ENCODE measurements at places on chromosomes 1 and 21. TPM values are rescaled to one million over a fixed set of nuclear protein-coding genes. Genes with fewer than 3 reads are reported as not detected.

Gene ETV3L
- not detected for total RNA-seq

Gene TRIM46
- 8.5 TPM for total RNA-seq

GRCh38 chr1:240802271-240802670, 190.3 kb upstream of the GREM2 start:
- DNase-seq: no peak

DNA sequence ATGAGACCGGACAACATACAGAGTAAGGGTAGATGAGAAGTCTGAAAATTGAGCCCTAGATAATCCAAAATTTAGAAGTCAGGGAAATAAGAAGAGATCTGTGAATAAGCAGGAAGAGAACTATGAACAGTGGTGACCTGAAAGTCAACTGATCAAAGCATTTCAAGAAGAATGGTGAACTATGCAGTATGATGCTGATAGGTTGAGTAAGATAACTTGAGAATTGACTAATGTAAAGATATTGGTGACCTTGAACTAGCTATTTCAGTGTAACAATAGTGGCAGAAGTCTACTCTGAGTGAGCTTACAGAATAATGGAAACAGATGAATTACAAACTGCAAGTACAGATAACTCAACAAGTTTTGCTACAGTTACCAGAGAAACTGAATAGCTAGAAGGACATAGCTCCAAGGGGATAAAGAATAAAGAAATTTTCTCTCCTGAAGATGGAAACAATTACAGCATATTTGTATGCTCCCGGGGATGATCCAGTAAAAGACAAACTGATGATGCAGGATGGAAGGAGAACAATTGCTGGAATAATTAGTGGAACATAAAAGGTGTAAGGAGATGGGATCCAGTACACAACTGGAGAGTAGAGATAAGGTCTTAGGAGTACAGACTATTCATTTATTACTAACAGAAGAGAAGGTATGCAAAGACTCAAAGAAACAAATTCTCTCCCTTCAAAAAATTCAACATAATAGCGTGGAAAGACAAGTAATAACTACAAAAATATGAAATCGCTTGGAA, 10.9 kb downstream of the NRDC start:
- DNase-seq: no peak

GRCh38 chr1:198168227-198168626, 11.4 kb downstream of the NEK7 start:
- DNase-seq: no peak

DNA sequence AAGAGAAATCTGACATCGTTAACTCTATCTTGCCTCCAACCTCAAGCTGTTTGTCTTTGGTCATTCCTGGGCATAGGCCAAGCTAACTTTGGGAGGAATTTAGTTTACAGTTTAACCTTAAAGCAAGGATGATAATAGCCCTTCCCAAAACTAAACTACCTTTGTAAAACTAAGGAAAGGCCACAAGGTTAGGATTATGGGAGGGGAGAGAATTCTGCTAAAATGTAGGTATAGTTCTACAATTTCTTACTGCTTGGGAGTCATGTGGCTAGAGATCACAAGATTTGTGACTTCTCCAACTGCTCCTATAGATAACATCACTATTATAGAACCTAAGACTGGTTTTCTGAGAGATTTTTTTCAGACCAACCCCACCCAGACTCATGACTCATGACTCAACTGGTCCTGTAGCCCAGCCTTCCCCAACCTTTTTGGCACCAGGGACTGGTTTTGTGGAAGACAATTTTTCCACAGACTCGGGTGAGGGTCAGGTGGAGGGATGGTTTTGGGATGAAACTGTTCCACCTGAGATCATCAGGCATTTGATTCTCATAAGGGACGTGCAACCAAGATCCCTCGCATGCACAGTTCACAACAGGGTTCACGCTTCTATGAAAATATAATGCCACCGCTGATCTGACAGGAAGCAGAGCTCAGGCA, 70.7 kb upstream of the MUTYH start:
- no peak for DNase-seq

GRCh38 chr1:5632224-5632623, 360.0 kb downstream of the NPHP4 start:
- no peak for DNase-seq

DNA sequence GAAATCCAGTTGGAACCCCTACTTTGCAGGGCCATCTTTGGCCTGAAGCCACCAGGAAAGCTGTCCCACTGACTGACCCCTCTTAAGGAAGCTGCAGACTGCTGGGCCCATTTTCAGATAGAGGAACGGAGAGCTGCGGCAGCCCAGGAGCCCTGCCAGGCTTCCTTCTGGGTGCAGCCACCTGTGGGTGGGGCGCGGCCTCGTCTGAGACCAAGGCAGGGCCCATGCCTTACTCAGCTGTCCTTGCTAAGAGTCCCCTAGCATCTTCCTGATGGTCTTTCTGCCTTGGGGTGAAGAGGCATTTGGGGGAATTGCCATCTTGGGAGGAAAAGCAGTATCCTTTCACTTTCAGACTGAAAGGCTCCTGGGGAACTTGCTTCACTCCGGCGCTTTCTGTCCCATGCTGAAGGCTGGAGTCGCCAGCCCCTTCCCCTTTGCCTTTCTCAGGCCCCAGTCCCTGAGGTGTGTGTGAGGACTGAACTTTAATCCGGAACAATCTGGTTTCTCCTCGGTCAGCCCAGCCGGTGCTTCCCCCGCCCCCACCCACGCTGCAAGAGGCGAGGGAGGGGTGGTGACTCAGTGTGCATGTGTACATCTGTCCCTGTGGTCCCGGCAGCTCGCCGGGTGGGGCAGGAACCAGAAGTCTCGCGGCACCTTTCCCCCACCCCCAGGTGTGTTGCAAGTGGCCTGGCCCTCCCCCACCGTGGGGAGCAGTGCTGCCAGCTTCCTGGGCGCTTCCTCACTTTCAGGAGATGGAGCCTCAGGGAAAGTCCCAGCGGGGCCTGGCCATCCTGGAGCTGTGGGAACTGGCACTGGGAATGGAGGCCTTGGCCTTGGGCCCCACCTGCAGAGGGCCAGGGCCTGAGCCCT, 5.1 kb downstream of the ZC3H12A start:
- peak; percentile 97 for DNase-seq

Gene MSH4
- 0.87 TPM for total RNA-seq

DNA sequence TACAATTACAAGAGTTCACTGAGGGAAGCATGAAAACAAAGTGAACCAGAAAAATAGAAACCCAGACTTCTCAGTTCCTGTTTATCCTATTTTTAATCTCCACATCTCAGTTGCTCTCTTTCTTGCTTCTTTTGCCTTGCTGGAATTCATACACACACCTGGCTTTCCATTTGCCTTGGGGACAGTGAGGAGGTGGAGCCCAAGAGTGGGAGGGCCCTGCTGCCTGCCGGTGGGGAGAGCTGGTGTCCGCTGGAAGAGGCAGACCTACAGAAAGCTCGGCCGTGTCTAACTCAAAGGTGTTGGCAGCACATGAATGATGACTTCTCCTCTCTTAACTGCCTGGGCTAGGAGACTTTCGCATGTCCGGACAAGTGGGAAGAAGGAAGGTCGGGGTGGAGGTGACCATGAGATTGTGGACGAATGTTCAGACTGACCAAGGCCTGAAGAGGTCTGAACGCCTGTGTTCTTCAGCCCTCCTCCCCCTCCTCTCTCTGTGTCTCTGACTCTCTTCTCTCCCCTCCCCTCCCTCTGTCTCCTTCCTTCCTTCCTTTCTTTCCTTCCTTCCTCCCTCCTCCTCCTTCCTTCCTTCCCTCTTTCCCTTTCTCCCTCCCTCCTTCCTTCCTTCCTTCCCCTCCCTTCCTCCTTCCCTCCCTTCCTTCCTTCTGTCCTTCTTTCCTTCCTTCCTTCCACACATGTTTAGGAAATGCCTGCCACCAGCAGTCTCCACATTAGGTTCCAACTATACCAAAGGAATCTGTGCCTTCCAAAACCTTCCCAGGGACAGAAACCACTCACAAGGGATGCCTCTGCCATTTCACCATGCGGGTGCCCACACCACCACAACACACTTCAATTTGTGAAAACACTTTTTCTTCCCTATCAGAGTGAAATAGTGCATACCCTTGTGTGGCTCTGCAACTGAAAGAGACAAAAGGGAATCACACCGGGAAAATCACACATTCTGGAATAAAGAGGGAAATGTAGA, 157.3 kb upstream of the RUNX1 start:
- no peak for DNase-seq

- no peak for DNase-seq
These were observed 20.7 kb downstream of the NADK start for GRCh38 chr1:1757422-1758058.

DNA sequence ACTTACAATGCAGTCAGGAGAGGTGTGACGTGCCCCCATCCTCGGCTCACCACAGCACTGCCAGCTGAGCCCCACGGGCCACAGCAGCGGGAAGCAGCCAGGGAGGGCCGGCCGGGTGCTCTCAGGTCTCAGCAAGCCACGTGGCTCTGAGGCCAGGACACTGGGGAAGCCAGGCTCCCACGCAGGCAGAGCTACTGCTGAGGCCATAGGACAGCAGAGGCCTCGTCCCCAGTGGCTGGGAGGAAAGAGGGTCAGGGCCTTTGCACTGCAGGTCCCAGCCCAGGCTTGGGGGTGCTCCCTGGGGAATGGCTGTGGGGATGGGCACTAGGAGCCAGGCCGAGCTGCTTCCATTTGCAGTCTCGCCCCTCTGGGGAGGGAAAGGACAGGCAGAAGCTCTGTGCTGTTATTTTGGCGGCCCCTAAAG, 5.8 kb downstream of the LRRC47 start:
- DNase-seq: no peak

DNA sequence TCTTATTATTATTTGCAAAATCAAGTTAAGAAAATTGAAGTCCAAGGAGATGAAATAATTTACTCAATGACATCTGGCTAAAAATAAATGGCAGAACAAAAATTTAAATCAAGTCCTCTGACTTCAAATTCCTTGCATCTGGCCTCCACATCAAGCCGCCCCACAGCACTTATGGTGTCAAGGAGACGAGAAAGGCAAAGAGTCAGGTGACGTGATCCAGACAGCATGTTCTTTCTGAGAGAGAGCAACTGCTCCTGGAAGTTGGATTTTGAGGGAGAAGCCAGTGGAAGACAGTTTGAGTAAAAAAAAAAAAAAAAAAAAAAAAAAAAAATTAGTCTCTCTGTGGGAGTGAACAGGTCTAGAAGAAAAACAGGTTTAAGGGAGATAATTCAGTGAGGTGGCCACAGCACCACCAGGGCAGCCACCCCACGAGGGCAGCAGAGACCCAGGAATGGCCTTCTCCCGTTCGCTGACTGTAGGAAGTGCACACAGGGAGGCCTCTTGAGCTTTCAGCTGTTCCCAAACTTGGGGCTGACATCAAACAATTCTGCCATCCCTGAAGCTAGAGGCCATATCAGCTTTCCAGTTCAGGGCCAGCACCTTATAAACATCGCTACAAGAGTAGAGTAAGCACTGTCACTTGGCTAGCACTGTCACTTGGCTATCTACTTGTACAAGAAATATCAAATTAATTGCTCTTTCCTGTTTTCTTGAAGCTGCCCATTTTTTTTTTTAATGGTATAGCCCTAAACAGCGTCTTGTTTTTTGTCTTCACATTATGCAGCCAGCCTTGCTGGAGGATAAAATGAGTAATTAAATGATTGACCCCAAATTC, 7.8 kb downstream of the C1orf162 start:
- peak; percentile 54 for DNase-seq

DNA sequence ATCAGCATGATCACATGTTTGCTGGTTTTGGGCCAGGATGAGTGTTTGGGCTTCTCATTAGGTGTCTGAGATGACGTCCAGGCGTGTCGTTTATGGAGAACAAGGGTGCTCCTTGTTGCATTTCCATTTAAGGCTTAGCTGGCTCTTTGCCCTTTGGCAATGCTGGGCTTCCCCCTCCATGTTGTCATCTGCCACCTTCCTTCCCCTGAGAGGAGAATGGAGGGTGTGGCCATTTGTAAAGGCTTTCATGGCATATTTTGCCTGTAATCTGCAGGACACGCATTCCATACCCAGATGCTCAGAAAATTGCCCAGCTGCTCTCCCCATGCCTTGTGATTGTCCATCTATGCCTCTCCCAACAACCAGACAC, 27.7 kb downstream of the PKP1 start:
- DNase-seq: no peak

Gene FCER1G
- total RNA-seq: 10.5 TPM

- no peak for DNase-seq
These were observed 21.8 kb downstream of the GPR157 start for GRCh38 chr1:9107136-9107535.

Gene KRTAP19-3
- not detected for total RNA-seq

DNA sequence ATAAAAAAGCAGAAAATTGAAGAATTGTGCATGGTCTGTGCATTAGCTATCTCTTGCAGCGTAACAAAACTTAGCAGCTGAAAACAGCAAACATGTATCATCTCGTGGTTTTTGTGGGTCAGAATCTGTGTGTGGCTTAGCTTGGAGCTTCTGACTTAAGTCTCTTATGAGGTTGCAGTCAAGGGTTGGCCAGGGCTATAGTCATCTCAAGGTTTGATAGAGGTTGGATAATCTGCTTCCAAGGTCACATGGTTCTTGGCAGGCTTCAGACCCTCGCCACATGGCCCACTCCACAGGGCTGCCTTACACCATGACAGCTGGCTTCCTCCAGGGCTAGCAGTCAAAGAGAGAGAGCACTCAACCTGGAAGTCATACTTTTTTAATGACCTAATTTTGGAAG, 35.9 kb downstream of the CNST start:
- peak; percentile 42 for DNase-seq

Gene SPRR3
- total RNA-seq: not detected

GRCh38 chr1:35929730-35930592, 944 bp upstream of the AGO3 start:
- DNase-seq: peak; percentile 34
